ENCODE measurements at places on chromosomes 11 and 22.

- DNase-seq, result no peak
Measured at GRCh38 chr22:43566021-43566420, 154.2 kb downstream of the MPPED1 start.

DNA sequence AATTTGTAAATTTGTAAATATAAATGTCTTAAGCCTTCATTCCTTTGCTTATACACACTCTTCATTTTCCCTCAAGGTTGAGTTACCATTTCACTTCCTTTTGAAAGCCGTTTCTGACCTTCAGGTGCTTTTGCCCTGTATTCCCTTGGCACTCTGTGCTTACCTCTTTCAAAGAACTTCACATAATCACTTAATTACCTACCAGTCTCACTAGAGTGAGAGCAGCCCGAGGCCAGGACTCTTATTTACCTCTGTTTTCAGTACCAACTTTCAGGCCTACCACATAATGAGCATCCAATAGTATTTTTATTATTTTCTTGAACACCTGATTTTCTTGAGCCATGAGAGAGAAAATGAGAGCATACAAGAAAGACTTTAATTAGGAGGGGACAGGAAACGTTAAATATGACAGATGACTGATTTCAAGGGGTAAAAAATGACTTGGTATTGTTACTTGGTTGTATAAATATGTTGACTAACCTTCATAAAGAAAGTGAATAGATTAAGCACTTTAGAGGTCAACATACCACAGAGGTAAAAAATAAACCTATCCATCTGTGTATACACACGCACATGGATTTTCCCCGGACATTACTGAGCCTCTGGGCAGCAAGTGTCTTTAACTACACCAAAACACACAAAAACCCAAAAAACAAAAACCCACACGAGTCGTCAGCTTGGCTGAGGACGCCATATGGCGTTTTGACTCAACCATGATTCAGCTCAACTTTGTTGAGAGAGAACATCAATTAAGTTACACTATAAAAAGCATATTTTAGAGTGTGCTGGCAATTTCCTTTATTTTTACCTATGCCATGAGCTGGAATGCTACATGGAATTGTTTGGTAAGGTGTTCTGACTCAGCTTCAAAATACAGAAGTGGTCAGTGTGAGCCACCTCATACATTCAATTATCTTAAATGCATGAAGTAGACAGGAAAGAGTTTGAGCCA lies 7.6 kb downstream of the ATXN10 start:
- DNase-seq, result no peak

DNA sequence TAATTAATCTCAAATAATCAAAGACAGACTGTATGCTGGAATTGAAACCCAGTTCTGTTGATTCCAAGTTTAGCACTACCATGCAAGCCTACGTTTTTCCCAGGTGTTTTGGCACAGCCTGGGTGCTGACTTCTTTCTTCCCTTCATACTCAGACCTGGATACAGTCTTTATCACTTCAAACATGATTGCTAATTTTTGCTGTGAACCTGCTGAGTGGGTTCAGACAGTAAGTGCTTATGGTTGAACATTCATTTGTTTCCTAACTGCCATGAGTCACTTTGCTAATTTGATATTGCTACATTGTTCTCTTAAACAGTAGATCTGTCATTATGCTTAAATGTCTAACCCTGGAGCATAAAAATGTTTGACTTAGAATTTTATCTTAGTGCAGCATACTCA lies 12.2 kb downstream of the PAAF1 start:
- no peak for DNase-seq

GRCh38 chr11:10975287-10975721 lies 117.5 kb upstream of the ZBED5 start:
- no peak for DNase-seq

DNA sequence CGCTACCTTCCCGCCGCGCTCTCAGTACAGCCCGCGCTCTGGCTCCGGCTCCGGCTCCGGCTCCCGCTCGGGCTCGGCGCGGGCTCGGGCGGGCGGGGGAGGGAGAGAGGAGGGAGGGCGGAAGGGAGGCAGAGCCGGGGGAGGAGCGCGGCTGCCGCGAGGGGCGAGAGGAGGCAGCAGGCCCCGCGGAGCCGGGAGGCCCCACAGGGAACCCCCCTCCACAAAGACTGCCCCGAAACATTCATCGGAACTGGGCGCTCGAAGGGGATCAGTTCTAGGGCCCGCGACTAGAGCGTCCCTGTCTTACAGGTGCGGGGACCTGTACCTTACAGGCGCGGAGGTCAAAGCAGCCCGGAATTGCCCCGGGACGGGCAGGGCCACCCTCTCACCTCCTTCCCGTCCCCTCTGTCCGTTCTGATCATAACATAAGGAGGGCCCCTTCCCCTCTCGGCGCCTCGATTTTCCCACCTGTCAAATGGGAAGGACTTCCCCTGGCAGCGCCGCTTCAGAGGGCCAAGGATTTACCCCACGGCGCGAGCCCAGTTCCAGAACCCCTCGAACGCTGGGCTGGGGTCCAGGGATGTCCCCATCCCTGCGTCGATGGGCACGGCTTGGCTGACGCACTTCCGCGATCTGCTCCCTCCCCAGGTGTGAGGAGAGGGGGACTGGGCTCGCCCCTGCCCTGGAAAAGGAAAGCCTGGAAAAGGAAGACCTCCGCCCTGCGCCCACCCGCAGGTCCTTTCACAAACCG lies at the start of gene SHISA8:
Gene SHISA8, minus strand, starts transcription at position 40 of the 751 bp plus-strand sequence. CDS start 407 bp downstream, outside the sequence.
- DNase-seq, result no peak

GRCh38 chr11:105723269-105723668 lies 113.4 kb downstream of the GRIA4 start:
- no peak for DNase-seq

DNA sequence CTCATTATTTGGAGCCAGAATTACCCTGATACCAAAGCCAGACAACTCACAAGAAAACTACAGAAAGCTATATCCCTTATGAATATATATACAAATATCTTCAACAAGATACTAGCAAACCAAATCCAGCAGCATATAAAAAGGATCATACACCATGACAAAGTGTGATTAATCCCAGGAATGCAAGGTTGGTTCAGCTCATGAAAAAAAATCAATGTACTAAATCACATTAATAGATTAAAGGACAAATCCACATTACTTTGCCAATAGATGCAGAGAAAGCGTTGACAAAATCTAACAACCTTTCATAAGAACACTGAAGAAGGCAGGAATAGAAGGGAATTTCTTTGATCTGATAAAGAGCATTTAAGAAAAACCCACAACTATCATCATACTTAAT lies 50.4 kb upstream of the TEAD1 start:
- no peak for DNase-seq

DNA sequence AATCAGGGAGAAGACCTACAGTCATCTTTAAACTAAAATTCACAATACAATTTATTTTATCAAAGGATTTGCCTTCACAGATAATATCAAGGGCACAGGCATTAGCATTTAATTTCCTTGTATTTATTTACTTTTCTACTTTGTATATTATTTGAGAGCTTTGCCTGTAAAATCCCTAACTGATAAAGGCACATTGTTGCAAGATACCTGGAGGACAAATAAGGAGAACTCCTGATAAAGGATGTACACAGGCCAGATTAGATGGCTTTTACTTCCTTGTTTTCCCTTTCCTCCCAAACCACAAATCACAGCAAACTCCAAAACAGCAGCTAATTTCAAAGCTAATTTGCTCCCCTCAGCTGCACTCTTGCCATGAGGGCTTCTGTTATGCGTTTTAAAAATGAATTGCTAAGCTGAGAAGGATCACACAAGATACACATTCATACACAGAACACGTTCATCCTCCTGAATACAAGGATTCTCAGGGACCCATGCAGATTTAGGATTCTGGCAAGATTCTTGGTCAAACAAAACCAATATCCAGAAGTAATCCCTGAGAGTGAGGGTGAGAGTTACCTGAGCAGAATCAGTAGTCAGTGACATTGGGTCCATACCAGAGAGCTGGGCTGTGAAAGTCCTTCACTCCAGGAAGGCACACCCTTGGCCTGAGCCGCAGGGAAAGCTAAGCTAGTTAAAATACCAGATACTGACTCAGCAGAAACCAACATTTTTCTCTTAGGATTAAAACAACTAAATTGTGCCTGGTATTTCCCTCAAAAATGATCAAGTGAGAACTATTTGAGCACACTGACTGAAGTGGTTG lies 100.3 kb upstream of the CLPB start:
- no peak for DNase-seq

GRCh38 chr11:28223994-28224393 lies 115.8 kb downstream of the METTL15 start:
- DNase-seq, result no peak

DNA sequence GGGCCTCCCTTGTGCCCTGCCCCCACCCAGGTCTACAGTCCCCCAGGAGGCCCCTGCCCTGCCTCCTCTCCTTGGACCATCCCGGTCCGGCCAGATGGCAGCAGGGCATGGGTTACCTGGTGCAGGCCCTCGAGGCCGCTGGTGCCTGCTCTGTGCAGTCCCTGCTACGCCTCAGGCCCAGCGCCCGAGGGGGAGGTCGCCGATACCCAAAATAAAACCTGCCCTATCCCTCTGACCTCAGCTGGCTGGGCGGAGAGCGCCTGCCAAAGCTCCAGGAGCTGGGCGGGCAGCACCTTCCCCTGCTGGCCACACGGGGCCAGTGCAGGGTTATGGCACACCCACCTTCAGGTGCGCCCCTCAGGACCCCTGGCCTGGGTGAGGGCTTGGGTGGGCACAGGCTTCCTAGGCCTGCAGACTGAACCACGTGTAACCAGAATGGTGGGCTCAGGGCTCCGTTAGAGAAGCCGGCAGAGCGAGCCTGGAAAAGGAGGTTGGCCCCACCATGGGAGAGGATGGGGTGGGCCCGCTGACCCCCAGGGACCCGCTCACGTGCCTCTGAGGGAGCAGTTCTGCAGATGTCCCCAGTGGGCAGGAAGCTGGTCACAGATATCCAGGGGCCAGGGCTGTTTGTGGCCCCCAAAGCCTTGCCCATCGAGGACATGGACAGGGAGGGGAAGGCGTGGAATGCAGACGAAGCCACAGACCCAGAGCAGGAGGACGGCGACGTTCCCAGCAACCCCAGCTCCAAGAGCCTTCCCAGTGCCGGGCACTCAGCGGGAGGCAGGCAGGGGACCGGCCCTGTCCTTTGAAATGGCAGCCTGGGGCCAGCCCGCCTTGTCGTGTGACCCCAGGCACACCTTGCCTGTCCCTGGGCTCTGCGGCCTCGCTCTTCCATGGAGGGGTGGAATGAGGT lies 1.7 kb upstream of the TNNT3 start:
- DNase-seq, result no peak

- no peak for DNase-seq
Measured at GRCh38 chr22:27329131-27329850, 472.3 kb downstream of the MN1 start.

DNA sequence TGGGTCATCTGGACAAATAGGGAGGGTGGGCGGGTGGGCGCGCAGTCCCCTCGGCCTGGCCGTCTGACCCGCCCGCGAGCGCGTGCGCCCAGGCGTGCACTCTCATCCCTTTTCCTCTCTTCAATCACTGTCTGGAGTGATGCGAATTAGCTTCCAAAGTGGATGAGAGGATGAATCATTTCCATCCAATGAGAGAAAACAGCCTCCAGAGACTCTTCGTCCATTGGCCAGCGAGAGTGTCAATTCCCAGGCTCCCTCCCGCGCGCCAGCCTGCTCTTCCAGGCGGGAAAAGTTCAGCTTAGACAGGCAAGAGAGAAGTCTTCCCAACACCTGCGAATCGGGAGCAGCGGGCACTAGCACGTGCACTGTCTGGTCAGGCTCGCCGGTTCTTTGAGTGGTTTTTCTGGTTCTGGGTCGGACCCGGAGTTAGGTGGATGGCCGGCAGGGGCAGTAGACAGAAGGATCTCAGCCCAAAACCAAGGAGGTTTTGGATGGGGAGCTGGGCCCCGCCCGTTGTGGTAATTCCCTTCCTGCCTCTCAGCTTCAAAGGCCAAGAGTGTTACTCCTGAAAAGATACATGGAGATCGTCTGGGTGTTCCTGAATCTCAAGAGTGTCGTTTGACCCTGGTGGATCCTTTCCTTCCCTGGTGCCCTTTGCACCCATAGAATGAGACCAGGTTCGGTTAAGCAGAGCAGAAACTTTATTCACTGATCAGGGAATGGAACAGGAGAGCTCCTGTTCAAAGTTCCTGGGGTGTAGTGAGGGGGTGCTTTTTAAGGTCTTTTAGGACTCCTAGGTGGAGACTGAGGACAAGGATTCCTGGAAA lies 33.4 kb upstream of the GLYATL1 start:
- peak; percentile 87 for DNase-seq
